ENCODE measurements at places on chromosomes 11 and 22. TPM values are rescaled to one million over a fixed set of nuclear protein-coding genes. Genes with fewer than 3 reads are reported as not detected.

DNA sequence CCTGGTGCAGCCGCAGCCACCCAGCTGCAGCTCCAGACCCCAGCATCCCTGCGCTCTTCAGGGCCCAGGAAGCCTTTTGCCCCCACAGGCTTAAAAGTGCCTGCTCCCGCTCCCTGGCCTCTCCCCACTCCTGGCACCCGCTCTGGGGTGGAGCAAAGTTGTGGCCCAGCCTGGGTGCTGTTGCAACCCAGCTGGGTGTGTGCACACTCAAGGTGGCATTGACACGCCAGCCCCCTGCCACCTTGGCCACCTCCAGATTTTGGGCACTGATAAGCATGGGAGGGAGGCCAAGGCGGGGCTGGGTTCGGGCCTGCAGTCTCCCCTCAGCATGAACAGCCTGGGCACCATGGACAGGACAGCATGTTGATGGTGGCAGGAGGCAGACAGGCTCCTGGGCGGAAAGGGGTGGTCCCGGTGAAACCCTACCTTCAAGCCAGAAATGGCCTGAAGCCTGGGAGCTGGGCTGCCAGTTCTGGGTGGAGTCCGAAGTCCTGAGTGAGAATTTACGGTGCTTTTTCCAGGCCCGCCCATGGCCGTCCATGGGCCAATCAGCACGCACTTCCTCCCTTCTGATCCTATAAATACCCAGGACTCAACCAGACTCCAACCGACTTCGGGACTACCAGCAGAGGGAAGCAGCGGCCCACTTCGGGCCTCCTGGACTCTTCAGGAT is 23.6 kb upstream of the RNASEH2C start:
- DNase-seq, result no peak
- no peak overlapping the region for H3K27ac ChIP-seq
- no peaks in the 10 kb centered on the region for H3K4me1 ChIP-seq
- H3K36me3 ChIP-seq, result no peaks in the 10 kb centered on the region
- H3K27me3 ChIP-seq, result no peaks in the 10 kb centered on the region
- H3K4me3 ChIP-seq, result no peak overlapping the region

The SLC1A2 gene
- 4.7 TPM for total RNA-seq

The CRACR2B gene
- 4.9 TPM for total RNA-seq

DNA sequence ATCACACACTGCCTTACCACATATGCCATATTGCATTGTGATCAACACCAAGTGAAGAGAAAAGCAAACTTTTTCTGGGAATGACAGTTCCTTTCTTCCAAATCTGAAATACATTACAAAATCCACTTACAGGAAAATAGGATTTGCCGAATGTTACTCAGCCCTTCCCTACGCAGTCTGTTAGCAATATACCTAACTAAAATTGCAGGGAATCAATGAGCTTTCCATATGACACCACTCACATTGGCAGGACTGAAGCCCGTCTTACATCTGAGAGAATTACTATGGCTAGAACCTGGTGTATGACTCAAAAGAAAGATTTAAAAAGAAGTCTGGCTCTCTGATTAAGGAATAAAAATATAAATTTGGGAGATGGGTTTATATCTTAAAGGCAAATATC is 136.0 kb downstream of the LRRC4C start:
- no peak overlapping the region for H3K4me3 ChIP-seq
- no peak for DNase-seq
- no peaks in the 10 kb centered on the region for H3K36me3 ChIP-seq
- H3K27ac ChIP-seq, result no peak overlapping the region
- no peaks in the 10 kb centered on the region for H3K4me1 ChIP-seq

- no peaks in the 10 kb centered on the region for H3K27me3 ChIP-seq
- DNase-seq, result no peak
- H3K36me3 ChIP-seq, result no peaks in the 10 kb centered on the region
- H3K4me3 ChIP-seq, result no peak overlapping the region
Measured at GRCh38 chr11:120514541-120515121, 3.1 kb downstream of the GRIK4 start.

DNA sequence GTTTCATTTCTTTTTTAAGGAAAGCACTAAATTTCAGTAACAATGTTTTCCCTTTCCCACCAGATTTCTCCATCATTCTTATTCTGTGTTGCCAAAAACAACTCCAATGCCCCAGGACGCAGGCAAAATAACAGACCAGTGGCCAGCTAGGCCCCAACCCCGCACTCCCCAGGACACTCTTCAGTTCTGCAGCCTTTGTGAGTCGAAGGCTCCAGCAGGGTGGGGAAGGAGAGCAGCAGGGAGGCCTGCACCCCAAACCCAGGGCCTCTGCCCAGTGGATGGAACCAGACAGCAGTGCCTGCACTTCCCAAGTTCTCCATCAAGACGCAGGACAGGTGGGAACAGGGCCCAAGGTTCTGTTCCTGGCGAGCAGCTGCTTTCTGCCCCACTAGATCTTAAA is 34.4 kb downstream of the PPP2R1B start:
- H3K27me3 ChIP-seq, result no peaks in the 10 kb centered on the region
- H3K36me3 ChIP-seq, result peaks cover 6% of the 10 kb centered on the region
- peak overlapping the region; percentile 95 for H3K27ac ChIP-seq
- DNase-seq, result no peak
- peaks cover 65% of the 10 kb centered on the region for H3K4me1 ChIP-seq

DNA sequence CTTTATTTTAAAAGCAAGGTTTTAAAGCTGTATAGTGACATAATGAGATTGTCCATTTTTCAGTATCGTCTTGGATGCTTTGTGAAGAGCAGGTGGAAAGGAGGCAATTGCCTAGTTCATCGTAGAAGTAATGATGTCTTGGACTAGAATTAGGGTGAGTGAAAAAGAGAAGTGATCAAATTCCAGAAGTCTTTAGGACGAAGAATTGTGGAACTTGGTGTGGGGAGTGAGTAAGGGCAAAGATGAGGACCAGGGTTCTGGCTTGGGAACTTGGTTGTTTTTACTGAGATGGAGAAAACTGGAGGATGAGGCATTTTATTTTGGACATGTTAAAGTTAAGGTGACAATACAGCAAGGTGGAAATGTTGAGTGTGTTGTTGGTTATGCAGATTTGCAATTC is 1.2 kb downstream of the ILK start:
- no peaks in the 10 kb centered on the region for H3K36me3 ChIP-seq
- H3K4me1 ChIP-seq, result peaks cover 61% of the 10 kb centered on the region
- peak; percentile 16 for DNase-seq
- H3K27ac ChIP-seq, result peak overlapping the region; percentile 87
- H3K4me3 ChIP-seq, result peak overlapping the region; percentile 62

The DGKZ gene
- total RNA-seq, result 78.8 TPM

- no peak overlapping the region for H3K27ac ChIP-seq
- peaks cover 50% of the 10 kb centered on the region for H3K4me1 ChIP-seq
- H3K36me3 ChIP-seq, result no peaks in the 10 kb centered on the region
Measured at GRCh38 chr22:19951346-19951745, 9.7 kb upstream of the TXNRD2 start.

The ESAM gene
- 34.9 TPM for total RNA-seq
